Activated CD8-positive, alpha-beta T cell treated with anti-CD3 and anti-CD28 coated beads, Interleukin-2, amount 10 ng/mL, durations not matched to agents 7 days and 5 days (primary cell): ENCODE measurements at places on chromosomes 3 and 15. TPM values are rescaled to one million over a fixed set of nuclear protein-coding genes. Genes with fewer than 3 reads are reported as not detected.
A peak's percentile ranks its signal among the peaks of the same experiment; 100 is the strongest.

Gene VWA5B2
- total RNA-seq = not detected

Gene CYP1A1
- 4.8 TPM for total RNA-seq

Gene RBP2
- total RNA-seq = not detected

Gene PIK3CA
- total RNA-seq = 22.3 TPM

Gene TIMP4
- not detected for total RNA-seq

Gene TRIM42
- not detected for total RNA-seq

Gene TM4SF18
- not detected for total RNA-seq

Gene APBA2
- total RNA-seq = 29.5 TPM

DNA sequence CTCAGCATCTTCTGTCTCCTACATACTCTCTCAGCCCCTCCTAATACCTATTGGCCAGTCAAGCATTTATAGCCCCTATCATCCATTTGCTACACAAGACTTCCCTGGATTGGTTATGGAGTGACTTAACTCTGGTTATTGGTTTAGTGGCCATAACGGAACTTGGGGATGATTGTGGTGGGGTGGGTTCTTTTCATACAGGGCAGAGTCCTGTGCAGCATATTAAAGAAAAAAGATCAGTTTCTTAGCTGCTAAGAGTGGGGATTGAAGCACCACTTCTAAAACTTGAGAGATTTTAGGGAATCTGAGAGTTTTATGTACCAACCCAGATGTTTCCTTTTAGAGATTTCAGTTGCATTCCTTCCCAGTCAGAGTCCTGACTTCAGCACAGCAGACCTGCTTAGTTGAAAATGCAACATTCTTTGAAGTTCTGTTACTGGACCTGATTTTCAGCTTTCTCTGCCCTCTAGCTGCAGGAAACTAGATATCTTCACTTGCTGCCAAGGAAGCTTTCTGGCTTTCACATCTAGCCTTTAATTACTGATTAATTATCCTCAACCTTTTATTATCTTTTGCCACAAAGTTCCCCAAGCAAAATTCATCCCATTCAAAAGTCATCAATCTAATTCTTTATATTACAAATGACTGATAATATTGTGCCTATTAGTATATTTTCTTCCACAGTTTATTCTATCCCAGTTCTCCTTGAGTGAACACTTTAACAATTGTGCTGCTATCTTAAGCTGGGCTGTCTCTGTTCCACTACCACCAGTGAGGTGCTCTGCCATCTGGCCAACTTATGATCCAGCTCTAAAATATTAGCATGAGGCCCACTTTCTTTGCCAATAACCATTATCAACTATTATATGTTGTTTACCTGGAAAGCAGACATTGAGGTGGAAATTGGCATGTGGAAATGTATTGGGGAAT is 906.0 kb upstream of the ALCAM start:
- H3K27ac ChIP-seq = no peak overlapping the region
- no peaks in the 10 kb centered on the region for H3K4me1 ChIP-seq
- H3K36me3 ChIP-seq = no peaks in the 10 kb centered on the region

DNA sequence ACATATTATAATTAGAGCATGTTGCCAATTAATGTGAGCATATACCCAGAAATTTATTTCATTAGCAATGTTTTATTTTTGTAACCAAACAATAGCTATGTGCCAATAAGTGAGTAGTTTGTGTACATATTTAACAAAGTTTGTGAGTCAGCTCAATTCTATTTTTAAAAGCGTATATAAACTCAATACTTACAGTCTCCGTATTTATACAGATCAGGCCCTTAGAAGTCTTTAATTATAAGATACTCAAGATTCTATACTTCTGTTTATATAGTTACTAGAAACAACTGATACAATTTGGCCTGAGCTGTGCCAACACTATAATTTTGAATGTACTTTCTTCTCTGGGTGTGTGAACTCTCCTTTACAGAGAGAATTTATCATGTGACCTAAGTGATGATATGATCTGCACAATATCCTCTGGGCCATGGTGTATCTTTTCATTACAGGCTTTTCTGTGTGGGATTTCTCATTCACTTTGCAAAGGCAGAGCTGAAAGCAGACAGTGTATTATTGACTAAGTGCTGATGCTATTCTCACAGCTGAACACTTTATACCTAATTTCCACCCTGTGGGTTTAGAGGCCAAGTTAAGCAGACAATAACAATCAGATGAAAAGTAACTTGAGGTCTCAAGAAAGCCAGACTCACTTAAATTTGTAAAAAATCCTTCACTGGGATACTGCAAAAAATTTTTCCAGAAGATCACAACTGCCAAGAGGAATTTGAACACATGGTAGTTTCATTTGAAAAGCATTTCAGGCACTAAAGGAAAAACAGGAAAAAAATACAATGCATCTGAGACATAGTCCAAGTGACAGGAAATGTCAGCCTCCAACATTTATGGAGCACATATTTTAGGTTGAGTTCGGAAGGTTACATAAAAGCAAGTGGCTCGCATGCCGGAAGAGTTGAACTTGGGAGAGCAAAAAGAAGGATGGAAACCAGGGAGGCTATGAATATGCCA is 277.9 kb upstream of the SEMA6D start:
- DNase-seq = no peak
- H3K4me1 ChIP-seq = no peaks in the 10 kb centered on the region
- H3K36me3 ChIP-seq = no peaks in the 10 kb centered on the region

DNA sequence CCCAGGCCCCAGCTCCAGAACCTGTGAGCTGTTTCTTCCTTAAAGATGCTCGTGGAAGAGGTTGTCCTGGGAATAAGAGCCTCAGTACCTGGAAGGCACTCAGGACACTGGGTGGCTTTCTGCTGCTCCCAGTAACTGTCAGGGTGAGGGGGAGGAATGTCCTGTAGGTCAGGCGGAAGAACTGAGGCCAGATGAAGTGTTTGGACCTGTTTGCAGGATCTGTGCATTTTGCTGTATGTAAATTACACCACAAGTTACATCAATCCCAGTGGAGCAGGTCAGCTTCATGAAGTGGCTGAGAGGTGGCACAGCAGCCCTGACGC is 27.1 kb downstream of the HDAC11 start:
- no peak for DNase-seq
- H3K27ac ChIP-seq = no peak overlapping the region
- no peaks in the 10 kb centered on the region for H3K36me3 ChIP-seq
- no peaks in the 10 kb centered on the region for H3K27me3 ChIP-seq
- H3K4me3 ChIP-seq = no peak overlapping the region

DNA sequence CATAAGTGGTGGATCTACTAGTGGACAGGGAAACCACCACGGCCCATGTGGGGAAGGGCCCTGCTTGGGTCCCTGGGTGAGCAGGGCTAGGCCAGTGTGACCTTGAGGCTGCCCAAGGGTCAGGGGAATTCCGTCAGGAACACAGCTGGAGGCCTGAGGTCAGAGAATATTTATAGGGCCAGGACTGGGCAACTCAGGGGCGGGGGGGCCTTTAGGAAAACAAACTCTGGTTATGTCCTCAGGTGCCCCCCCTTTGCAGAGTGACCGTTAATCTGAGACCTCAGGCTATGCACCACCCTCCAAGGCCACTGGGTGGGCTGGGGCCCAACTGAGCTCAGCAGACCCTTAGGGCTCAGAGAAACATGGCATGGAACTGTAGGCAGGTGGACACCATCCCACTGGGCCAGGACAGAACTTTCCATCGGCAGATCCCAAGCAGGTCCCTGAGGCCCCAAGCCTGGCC is 2.5 kb downstream of the TWF2 start:
- H3K27me3 ChIP-seq = no peaks in the 10 kb centered on the region
- peaks cover 76% of the 10 kb centered on the region for H3K4me1 ChIP-seq
- DNase-seq = no peak
- peak overlapping the region; percentile 36 for H3K4me3 ChIP-seq
- H3K36me3 ChIP-seq = peaks cover 61% of the 10 kb centered on the region

GRCh38 chr15:66472176-66472999 is 25.2 kb downstream of the SNAPC5 start:
- H3K4me3 ChIP-seq = peak overlapping the region; percentile 26
- H3K4me1 ChIP-seq = peaks cover 40% of the 10 kb centered on the region
- H3K36me3 ChIP-seq = peaks cover 35% of the 10 kb centered on the region
- DNase-seq = peak; percentile 74

GRCh38 chr3:167575000-167575600 is 78.6 kb downstream of the WDR49 start:
- no peaks in the 10 kb centered on the region for H3K36me3 ChIP-seq
- no peak overlapping the region for H3K27ac ChIP-seq
- no peaks in the 10 kb centered on the region for H3K27me3 ChIP-seq
- H3K4me1 ChIP-seq = no peaks in the 10 kb centered on the region
- DNase-seq = no peak
- no peak overlapping the region for H3K4me3 ChIP-seq

DNA sequence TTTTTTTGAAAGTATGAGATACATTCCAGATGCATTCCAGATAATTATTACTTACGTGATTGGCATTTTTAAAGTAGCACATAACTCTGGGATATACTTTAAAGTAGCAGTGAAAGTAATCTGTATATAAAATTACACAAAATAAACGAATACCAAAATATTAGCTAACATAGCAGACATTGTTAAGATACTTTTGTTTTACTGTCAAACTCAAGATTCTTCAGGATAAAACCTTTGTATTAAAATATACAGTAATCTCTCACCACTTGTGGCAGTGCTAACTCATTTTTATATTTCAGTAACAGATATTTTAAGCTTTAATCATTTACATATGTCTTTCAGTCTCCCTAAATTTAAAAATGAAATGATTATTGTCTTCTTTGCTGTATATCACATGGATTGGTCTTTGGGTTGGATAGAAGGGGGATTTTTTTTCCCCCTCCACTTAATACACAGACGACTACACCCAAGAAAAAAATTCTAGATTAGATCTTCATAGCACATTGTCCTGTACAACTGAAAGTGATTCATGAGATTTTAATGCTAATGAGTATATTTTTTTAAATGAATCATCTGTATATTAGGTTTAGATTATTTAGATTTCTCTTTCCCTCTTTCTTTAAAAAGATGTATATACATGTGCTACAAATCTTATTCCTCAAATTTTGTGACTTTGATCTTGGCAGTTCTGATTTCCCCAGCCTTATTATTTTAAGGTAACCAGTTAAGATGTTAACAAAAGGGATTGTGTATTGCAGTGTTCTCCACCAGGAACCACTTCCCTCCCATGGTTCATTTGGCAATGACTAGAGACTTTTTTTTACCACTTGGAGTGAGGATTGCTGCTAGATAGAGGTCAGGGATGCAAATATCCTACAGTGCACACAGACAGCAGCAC is 24.5 kb upstream of the EBLN2 start:
- peaks cover 36% of the 10 kb centered on the region for H3K36me3 ChIP-seq
- H3K27ac ChIP-seq = no peak overlapping the region
- no peaks in the 10 kb centered on the region for H3K27me3 ChIP-seq

DNA sequence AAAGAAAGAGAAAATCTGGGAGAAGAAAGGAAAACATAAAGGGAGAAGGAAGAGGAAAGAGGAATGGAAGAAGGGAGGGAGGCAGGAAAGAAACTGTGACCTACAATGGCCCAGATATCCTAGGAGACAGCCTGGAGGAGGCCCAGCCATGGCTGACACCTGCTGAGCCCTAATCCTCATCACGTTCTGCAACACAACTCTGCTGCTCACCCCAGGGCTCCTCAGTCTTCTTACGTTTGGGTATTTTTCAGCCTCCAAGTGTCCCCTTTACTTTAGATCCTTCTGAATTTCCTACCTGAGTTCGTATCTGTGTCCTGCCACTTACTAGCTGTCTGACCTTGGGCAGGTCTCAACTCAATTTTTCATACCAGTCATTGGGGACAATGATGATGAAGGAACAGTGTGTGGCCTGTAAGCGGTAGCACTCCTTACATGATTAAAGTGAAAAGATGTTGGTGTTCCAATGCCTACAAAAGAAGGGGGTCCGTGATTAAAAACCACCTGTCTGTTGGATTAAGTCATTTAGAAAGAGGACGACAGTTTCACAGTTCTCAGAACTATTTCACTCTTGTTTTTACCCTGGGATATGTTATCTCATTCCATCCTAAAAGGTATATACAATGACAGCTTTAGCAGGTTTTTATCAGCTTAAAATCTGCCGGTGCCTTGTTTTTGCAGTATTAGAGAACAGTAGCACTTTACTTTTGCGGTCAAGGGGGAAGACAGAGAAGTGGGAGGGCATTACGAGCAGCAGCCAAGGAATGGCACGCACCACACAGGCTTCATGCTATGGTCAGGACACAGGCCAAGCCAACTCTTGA is 47.4 kb downstream of the CCR4 start:
- H3K27ac ChIP-seq = peak overlapping the region; percentile 1
- no peaks in the 10 kb centered on the region for H3K27me3 ChIP-seq
- H3K36me3 ChIP-seq = peaks cover 44% of the 10 kb centered on the region
- no peak overlapping the region for H3K4me3 ChIP-seq
- DNase-seq = no peak

- no peaks in the 10 kb centered on the region for H3K27me3 ChIP-seq
- DNase-seq = no peak
- H3K4me3 ChIP-seq = no peak overlapping the region
- H3K36me3 ChIP-seq = peaks cover 3% of the 10 kb centered on the region
- H3K27ac ChIP-seq = no peak overlapping the region
Observed at GRCh38 chr3:188284455-188285212, 130.7 kb downstream of the LPP start.

GRCh38 chr15:85336880-85337279 is 43.5 kb upstream of the AKAP13 start:
- DNase-seq = no peak
- no peak overlapping the region for H3K4me3 ChIP-seq

DNA sequence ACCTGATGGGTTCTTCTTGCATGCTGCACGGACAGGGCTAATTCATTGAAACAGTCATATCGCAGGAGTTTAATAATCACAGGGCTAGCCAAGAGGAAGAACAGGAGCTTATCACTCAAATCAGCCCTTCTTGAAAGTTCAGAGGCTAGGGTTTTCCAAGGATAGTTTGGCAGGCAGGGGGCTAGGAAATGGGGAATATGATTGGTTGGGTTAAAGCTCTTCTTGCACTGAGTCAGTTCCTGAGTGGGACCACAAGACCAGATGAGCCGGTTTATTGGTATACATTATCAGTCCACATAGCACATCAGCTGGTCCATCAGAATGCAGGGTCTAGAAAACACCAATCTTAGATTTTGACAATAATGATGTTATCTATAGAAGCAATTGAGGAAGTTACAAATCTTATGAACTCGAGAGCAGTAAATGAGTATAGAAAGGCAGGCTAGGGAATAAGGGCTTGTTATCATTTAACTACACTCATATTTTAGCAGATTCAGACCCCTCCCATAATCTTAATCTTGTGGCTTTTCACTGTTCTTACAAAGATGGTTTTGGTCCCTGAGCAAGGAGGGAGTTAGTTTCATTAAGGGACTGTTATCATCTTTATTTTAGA is 58.1 kb upstream of the SLC25A36 start:
- H3K4me3 ChIP-seq = no peak overlapping the region
- H3K4me1 ChIP-seq = no peaks in the 10 kb centered on the region
- peaks cover 12% of the 10 kb centered on the region for H3K27me3 ChIP-seq
- no peaks in the 10 kb centered on the region for H3K36me3 ChIP-seq

DNA sequence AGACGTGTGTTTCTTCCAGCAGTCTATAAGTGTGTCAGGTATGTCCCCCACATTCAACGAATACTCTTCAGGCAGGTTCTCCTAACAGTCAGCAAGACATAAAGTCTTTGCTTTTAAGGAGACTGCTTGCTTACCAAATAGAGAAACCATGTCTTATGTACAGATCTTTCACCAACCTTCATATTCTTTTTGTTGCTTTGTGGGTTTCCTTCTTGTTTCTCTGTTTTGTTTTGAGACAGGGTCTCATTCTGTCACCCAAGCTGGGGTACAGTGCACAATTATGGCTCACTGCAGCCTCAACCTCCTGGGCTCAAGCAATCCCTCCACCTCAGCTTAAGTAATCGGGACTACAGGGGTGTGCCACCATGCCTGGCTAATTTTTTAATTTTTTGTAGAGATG is 14.3 kb downstream of the DYNC1LI1 start:
- peaks cover 23% of the 10 kb centered on the region for H3K4me1 ChIP-seq
- peaks cover 6% of the 10 kb centered on the region for H3K36me3 ChIP-seq
- no peak overlapping the region for H3K27ac ChIP-seq
- DNase-seq = no peak
- no peaks in the 10 kb centered on the region for H3K27me3 ChIP-seq
